ENCODE measurements at places on chromosomes 16 and 17.

GRCh38 chr16:56616608-56617211 lies 8.3 kb downstream of the MT2A start:
- DNase-seq = no peak

DNA sequence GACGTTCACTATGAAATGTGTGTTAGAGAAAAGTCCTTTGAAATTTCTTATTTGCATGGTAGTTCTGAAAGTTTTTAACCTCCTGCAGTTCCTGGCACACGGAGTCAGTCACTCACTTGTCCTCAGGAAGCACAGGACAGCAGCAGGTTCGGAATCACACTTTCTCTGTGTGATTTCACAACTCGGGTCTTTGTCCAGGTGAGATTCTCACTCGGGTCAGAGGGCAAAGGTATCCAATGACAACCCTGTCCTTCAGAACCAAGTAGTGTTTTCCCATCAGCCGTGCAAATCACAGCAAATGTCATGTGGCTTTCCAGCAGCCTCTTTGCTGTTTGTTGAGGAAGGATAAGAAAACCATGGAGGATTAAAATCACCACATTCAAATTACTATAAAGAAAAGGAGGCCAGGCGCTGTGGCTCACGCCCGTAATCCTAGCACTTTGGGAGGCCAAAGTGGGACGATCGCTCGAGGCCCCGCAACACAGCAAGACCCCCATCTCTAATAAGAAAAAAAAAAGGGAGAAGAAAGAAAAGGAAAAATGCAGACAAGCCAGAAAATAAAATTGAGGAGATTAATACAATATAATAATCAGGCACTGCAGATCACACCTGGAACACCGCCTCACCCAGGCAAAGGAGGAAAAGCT lies 22.0 kb downstream of the ADCY9 start:
- DNase-seq = peak; percentile 48

GRCh38 chr17:74571621-74572270 lies 4.4 kb upstream of the CD300H start:
- DNase-seq = no peak

DNA sequence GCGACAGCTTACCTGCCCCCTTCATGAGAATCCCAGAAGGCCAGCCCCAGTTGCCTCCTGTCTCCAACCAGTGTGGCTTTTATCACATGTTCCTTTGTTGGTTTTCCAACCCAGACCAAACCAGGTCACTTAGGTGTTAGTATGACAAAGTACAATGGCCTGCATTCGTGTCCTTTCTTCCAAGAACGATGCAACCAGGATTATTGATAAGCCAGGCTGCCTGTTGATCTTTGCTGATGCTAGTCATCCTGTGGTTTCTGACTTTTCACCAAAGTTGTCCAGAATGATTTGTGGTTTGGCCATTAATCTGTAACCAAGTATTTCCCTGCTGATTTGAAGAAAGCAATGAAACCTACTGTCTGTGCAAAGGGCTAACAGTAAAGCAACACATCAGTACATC lies 191.4 kb downstream of the CYLD start:
- DNase-seq = no peak

DNA sequence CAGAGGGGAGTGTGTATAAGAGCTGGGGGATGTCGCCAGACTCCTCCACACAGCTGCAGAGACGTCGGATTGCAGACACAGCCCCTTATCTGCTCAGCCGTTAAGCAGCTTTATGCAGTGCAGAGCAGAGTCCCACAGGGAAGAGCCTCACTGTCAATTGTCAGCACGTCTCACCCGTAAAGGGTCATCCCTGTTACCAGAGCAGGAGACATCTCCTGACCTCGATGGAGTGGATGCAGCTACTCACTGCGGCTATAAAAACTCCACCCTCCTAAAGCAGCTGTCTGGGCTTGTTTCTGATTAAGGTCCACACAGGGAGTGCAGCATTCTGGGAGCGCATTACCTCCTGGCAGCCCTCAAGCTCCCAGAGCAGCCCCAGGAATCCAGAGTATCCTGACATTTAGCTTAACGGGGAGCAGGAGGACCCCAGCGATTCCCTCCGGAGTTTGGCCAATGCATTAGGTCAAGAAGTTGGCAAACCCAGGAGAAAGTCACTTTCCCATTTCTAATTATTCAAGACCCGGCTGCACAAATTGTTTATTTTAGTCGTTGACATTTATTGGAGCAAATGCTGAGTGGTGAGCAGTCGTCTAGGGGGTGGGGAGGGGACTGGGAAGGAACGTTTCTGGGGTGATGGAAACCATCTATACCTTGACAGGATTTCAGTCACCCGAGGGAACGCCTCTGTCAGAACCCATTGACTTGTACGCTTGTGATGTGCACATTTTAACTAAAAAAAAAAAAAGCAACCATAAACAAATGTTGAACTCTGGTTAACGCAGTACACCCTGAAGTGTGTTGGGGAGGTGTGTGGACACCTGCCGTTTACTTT lies 100.0 kb upstream of the ZNF469 start:
- DNase-seq = no peak

DNA sequence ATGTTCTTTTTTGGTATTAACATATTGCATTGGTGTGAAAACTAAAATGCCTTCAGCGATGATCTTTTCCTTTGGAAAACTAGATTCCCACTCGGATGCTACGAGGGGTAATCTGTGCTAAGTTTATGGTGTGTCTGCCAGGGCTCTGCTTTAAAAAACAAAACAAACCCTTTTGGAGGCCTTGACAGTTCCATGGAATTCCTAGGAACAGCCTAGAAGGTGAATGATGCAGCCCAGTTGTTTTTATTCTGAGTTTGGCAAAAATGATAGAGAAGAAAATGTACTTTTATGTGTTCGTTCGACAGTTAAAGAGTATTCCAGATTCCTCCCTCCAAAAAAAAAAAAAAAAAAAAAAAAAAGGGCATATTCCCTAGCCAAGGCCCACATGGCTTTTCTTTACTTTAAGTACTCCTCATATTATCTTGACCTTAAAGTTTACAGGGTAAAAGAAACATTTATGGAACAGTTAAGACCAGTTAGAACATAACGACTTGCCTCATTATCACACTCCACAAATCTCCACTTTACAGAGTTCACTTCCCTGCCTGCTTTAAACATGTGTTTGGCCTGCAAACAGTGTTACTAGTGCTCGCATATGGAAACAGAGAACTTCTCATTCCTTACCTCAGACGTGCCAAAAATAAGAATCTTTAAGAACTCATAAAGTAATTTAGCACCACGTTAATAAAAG lies 159.1 kb downstream of the WWOX start:
- no peak for DNase-seq

GRCh38 chr16:3020604-3021448 lies 658 bp downstream of the TNFRSF12A start:
- DNase-seq = peak; percentile 67

GRCh38 chr17:83198366-83199341 lies 119.2 kb downstream of the METRNL start:
- no peak for DNase-seq

GRCh38 chr17:43576563-43577229 lies 30.6 kb upstream of the ETV4 start:
- DNase-seq = peak; percentile 43

DNA sequence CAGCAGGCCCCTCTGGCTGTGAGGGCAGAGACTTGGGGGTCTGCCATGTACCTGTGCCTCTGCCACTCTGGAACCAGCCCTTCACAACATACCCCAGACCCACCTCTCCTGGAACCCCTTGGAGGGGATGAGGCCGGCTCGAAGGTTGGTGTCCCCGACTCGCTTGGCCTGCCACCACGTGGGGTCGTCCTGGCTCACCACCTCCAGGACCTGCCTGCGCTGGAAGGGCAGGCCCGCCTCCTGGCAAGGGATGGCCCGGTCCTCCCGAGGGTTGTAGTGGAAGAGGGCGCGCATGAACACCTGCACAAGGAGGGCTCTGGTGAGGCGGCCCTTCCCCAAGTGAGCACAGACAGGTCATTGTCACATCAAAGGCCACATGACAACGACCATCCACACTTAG lies 12.2 kb downstream of the MPP3 start:
- no peak for DNase-seq

DNA sequence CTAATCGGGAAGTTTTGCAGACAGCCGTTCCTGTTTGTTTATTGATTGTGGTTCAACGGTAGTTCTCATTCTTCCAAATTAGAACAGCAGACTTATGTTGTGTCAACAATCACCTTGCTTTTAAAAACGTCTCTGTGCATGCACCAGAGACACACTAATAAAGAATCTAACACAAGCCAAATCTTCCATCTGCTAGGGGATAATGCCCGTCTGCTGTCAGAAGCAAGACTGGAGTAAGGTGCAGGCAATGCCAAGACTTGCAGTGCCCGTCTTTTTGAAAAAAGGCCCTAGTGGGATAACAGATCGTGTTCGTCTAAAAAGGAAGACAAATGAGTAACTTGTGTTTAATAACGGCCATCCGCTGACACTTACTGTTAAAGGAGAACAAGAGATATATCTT lies 158.4 kb downstream of the KCNJ2 start:
- DNase-seq = no peak
